Stimulated activated effector memory CD8-positive, alpha-beta T cell treated with anti-CD3 and anti-CD28 coated beads, Interleukin-12 subunit alpha, Interleukin-12 subunit beta, amount 100 ng/mL, for 72 hours (primary cell): ENCODE measurements at places on chromosomes 16 and 17.

DNA sequence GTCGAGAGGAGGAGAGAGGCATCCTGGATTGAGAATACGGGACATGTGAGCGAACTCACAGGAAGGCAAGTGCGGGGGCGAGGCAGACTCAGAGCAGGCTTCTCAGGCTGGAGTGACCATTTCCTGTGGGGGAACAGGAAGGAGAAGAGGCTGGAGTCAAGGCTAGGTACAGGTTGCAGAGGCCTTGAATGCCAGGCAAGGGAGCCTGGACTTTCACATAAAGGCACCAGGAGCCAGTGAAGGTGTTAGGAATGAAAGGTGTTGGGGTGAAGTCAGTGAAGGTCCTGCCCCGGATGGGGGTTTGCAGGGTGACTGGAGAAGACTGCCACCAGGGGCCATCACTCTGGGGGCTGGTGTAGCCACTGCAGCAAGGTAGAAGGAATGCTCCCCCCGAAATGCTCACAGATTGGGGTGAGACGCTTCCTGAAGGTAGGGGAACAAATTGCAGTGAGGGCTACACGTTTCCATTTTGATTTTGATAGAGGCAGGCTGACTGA lies 5.3 kb upstream of the GPRC5C start:
- no peak for DNase-seq

GRCh38 chr17:68131456-68131855 lies 95.9 kb downstream of the KPNA2 start:
- DNase-seq = no peak

DNA sequence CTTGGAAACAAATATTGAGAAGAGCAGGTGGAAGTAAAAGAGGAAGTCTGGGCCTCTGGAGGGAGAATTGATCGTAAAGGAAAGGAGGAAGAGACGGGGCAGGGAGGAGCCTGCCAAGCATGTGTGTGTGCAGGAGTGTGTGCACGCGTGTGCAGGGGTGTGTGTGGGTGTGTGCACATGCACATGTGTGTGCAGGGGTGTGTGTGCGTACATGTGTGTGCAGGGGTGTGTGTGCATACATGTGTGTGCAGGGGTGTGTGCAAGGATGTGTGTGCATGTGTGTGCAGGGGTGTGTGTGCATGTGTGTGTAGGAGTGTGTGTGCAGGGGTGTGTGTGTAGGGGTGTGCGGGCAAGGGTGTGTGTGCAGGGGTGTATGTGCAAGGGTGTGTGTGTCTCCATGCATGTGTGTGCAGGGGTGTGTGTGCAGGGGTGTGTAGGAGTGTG lies 10.0 kb downstream of the CEP295NL start:
- no peak for DNase-seq

- no peak for DNase-seq
These were observed 6.6 kb upstream of the VASN start for GRCh38 chr16:4365014-4365406.

GRCh38 chr17:61728297-61728836 lies 135.0 kb downstream of the BRIP1 start:
- no peak for DNase-seq

DNA sequence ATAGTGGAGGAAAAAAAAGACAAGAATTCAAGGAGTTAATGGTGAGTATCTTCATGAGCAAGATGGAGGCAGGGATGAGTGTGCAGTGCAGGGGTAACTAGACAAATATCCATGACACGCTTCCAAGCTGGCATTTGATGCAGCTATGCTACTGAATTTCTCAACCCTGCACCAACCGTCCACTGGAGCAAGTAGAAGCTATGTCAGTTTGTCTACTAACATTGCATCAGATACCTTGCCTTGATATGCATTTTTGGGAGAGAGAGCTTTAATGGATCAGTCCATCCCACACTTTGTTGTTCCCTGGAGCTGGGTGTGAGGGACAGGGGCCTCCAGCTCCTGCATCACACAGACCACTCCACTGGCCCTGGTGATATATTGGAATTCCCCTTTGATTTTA lies 16.4 kb downstream of the CCL11 start:
- no peak for DNase-seq

- DNase-seq = no peak
These were observed 117.2 kb upstream of the METRNL start for GRCh38 chr17:82962163-82962720.

GRCh38 chr17:49910858-49911204 lies 58.2 kb upstream of the DLX4 start:
- no peak for DNase-seq

- DNase-seq = no peak
These were observed 21.7 kb downstream of the CREBBP start for GRCh38 chr16:3858801-3859200.

GRCh38 chr17:81091774-81092517 lies 57.0 kb downstream of the BAIAP2 start:
- DNase-seq = no peak

DNA sequence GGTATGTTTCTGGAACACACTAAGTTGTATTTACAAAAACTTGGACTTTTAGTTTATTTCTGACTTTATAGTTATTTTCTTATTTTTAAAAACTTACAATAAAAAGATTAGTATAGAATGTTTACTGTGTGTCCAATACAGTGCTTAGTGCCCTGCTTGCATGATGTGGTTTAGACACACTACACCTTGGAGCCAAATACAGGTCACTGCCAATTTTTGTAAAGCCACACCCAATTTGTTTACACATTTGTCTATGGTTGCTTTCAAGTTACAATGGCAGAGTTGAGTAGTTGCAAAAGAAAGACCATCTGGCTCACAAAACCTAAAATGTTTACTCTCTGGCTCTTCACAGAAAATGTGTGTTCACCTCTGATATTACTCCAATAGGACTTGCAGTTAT lies 807.1 kb downstream of the KCNJ2 start:
- no peak for DNase-seq

GRCh38 chr17:78828470-78829185 lies 12.0 kb downstream of the USP36 start:
- DNase-seq = no peak

DNA sequence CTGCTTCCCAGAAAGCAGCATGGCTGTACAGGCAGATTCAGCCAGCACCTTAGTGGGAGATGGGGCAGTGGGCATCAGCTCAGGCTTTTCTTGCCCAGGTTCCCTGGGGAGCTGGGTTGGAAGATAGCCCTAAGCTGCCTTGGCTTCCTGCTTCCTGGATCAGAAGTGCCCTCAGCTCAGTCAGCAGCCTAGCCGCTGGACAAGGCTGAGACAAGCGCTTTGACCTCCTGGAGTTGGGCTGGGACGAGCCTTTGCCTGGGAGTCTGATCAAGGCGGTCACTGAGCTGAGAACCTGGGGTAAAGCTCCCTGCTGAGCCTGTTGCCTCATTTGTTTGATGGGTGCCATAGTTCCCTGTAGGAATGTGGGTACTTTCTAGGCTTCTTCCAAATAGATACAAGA lies 190.0 kb downstream of the RAB11FIP4 start:
- no peak for DNase-seq

GRCh38 chr16:55779402-55780094 lies 53.3 kb downstream of the CES1 start:
- DNase-seq = no peak

GRCh38 chr16:3188925-3189825 lies 1.2 kb downstream of the OR1F1 start:
- DNase-seq = peak; percentile 88

DNA sequence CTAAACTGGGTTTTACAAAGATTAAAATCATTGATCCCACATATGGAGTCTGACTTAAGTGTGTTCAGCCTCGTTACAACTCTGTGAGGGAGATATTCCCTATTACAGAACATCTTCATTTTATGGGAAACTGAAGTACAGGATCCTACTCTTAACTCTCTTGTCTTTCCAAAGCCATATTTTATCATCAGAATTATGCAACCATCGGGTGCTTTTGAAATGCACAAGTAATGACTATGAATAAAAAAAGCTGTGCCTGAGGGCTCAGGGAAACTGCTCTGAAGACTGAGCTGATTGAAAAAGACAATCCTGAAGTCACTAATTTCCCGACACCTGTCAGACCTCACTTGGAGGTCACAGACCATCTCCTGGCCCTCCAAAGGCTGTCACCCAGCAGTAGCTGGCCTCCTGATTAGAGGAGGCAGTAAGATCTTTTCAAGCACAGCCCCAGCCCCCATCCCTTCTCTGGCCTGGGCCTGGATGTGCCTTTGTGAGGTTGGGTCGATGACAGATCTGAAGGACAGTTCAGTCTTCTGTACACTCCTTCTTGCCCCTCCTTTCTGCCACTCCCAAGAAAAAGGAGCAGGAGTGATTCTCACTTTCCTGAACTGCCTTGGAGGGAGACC lies 5.6 kb downstream of the AKAP1 start:
- DNase-seq = no peak

DNA sequence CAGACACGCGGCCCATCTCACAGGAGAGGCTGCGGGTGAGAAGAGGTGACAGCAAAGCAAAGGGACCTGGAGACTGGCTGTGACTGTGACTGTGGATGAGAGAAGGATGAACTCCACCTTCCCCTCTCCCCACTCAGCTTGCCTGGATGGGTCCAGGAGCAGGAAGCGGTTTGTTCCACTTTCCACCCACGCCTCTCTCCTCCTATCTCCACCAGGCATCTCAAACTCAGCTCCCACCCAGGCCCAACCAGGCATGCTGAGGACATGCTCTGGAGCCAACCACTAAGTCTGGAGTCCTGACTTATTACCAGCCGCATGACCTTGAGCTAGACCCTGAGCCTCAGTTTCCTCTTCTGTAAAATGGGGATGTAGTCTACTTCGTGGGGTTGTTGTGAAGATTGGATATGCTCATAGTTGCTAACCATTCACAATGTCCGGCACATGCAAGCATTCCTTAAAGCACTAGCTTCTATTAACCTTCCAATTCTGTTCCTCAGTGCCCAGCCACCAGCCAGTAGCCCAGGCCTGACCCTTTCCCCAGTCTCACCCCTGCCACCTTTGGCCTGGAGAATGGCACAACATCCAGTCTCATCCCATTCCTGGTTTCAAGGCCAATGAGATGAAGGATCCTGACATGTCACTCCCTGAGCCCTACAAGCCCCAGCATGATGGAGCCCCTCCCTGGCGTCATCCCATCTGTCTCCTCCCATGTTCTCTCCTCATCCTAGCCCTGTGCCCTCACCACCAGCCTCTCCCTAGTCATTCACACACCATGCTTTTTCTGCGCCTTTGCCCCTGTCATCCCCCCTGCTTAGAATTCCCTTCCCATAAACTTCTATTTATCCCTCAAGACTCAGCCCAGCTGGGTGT lies 2.3 kb downstream of the GAS2L2 start:
- no peak for DNase-seq

DNA sequence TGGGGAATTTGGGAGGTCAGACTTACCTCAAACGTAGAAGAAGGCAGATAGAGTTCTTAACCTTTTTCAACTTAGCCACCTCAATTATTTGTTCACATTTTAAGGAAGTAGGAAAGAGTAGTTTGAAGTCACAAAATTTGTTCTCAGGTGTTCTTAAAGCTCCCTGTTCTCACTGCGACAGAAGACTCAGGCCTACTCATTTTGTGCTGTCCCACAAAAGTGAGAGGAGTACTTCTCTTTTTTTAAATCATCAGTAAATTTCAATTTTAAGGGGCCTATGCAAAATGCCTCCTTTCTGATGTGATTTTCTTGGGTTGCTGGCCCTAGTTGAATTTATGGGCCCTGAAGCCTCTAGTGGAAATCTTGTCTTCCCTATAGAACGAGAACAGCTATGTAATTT lies 133.4 kb downstream of the MAP2K6 start:
- no peak for DNase-seq

DNA sequence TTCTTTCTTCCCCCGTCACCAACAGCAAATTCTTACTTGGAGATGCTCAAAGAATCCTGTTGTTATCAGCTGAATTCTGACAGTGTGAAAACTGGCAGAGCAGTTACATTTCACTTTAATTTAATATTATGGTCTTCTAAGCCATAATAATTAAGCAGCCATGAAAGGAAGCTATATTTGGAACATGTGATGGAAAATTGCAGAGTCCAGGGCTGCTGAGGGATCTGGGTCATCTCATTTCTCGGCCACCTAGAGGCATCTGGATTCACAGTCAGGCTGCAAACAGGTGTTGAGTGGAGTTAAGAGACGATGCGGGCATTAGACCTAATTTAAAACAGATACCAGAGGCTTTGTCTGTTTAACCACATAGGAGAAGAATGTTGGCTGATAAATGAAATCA lies 38.4 kb downstream of the CHD9NB start:
- DNase-seq = no peak

GRCh38 chr16:27258241-27258734 lies 10.3 kb downstream of the NSMCE1 start:
- DNase-seq = no peak
